Posterior vena cava (tissue), 2 donors: ENCODE measurements at places on chromosomes 3 and 15.

DNA sequence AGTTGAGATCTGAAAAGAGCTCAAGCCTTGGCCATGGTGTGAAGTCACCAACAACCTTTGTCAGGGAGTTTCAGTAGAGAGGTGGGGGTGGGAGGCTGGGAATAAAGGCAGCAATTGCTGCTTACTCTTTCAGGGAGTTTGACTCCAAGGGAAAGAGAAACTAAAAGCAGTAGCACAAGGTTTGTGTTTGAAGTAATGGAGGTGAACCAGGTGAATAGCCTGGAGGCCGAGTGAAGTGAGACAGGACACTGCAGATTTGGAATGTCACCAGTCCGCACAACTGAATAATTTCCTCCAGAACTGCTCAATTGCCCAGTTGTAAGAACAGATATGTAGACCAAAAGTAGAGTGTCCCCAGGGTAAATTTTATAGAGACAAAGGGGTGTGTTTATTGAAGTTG, 44.1 kb downstream of the CD86 start:
- no peak for DNase-seq

GRCh38 chr15:93826790-93827189, 404.6 kb upstream of the MCTP2 start:
- DNase-seq, result no peak

GRCh38 chr3:134590766-134591165, 60.1 kb downstream of the KY start:
- no peak for DNase-seq

DNA sequence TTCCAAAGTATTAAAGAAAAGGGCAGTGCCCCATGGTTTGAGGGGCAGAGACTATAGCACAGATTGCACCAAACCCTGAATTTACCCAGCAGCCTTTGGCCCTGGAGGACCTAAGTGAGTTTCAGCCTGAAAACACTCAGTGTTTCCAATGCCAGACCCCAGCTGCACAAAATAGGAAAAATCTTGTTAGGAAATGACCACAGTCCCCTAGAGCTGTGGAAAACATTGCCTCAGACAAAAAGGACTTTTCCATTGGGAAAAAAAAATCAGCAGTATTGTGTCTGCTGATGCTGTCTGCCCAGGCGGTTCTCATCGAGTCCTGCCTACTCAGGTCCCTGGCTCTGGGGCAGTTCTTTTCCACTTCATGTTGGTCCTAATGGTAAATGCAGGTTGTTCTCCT, 121.7 kb upstream of the DLG1 start:
- peak; percentile 28 for DNase-seq

DNA sequence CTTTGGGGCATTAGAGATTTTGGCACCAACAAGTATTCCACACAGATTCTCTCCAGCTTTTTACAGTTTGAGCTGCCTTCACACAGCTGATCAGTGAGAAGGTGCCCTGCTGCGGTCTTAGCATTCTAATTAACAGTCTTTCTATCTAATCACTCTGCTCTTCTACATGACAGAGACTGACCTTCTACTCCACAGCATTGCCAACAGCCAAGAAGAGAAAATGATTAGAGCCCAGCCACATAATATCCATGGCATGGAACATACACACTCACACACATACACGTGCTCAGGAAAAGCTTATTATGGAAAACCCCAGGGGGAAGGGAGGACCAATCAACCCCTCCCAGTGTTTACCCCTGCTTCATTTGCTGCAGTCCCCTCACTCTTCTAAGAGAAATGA, 76.1 kb upstream of the PPP2R3A start:
- DNase-seq, result no peak

- DNase-seq, result no peak
Observed at GRCh38 chr3:71050538-71051258, 532.8 kb downstream of the FOXP1 start.

GRCh38 chr3:37554364-37554763, 307.3 kb upstream of the CTDSPL start:
- DNase-seq, result no peak

GRCh38 chr3:33132019-33132360, 18.2 kb downstream of the CRTAP start:
- DNase-seq, result no peak

- peak; percentile 92 for DNase-seq
Observed at GRCh38 chr15:90594301-90594738, 64.6 kb downstream of the CRTC3 start.

DNA sequence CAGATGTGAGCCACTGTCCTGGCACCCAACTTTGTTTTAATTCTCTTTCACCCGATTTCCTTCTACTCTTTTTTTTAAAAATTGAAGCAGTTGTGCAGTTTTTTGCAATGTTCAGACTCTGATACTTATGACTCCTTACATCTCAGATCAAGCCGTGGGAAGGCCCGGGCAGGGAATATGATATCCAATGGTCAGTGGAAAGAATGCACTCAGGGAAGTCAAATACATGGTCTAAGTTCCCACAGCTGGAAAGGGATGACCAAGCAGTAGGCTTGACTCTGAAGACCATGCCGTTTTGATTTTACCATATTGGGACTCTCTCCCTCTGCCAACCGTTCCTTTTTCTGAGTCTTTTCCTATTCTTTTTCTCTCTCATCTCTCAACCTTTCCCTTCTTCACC, 157.2 kb downstream of the RPLP1 start:
- DNase-seq, result no peak

- DNase-seq, result no peak
Observed at GRCh38 chr3:46442576-46443530, 21.9 kb downstream of the LTF start.

DNA sequence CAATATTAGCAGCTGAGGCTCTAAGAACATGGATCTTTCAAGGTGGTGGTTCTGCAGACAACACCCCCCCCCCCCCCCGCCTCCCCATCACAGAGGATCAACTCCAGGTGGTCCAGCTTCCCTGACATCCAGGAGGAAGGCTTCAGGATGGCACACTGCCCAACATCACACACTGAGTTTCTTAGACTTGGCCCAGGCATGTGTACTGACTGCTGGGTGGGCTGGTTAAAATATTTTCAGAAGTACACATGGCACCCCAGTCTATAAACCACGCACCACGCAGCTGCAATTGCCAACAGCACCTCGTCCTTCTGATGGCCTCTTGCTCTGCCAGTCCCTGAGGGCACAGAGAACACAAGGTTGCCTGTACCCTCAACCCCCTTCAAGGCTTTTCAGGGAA, 22.1 kb downstream of the SRPRB start:
- DNase-seq, result no peak

DNA sequence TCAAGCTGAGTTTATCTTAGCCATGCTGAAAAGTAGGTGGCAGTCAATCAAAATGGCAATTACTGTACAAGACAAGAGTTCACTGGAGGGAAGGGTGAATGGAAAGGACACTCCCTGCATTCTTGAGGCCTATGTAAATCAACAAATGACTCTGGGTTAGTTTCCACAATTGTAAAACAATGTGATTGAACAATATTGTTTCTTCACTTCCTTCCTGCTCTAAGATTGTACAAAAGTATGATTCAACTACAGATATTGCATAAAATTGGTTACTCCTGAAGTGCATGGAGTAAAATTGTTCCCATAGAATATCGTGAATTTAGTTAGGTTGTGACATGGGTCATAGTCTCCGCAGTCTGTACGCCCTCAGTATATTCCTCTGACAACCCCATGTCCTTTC, 277.6 kb downstream of the LPP start:
- no peak for DNase-seq

GRCh38 chr3:33787328-33788009, 11.0 kb upstream of the PDCD6IP start:
- peak; percentile 78 for DNase-seq

DNA sequence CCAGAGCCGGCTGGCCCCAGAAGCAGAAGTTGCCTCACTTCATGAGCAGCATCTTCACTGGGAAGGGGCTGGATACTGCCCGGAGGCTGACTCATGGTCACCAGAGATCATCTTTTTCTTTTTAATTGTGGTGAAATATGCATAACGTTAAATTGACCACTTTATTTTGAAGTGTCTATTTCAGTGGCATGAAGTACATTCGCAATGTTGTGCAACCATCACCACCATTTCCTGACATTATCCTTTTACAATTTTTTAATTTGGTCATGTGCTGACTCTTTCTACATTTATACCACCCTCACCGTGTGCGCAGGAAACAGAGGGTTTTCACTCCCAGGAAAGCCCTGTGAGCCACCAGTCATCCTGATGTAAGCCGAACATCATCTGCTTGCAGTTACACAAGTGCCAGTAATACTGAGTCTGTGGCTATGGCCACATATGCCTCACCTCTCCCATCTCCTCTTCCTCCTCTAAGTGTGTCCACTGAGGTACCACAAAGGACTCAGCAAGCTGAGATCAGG, 51.6 kb upstream of the ABHD17C start:
- no peak for DNase-seq

DNA sequence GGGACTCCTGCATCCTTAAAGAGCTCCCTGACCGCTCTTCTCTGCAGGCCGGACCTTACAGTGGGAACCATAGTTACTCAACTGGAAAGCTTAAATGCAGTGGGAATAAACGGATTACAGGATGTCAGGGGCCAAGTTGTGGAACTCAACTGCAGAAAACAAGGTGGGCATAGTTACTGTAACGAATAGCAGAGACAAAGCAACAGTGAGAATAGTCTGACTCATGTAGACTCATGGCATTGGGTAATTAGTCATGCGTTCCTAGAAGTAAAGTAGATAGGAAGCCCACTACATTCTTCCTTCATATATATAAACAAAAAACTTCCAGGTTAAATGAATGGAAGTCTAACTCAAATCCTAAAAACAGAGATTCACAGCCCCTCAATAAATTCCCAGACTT, 95.5 kb upstream of the CHRNA7 start:
- no peak for DNase-seq

- DNase-seq, result no peak
Observed at GRCh38 chr3:59443618-59444293, 393.9 kb upstream of the CFAP20DC start.

- no peak for DNase-seq
Observed at GRCh38 chr3:104392327-104392726, 974.4 kb upstream of the ALCAM start.

DNA sequence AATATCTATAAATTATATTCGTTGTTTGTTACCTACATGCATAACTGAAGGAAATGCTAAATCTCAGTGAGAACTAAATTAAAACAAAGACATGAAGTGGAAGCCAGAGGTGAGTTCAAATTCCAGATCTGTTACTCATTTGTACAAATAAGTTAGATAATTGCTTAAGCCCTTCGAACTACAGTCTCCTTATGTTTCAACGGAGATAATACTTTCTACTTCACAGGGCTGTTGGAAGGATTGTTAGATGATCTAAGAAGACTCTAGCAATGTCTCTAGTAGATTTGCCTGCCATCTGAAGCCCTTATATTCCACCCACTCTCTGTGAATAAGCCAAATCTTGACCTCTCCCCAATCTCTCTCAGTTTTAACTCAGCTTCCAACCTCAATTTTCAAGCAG, 125.8 kb downstream of the P2RY1 start:
- no peak for DNase-seq

- DNase-seq, result no peak
Observed at GRCh38 chr15:95018888-95019545, 787.7 kb downstream of the MCTP2 start.

- no peak for DNase-seq
Observed at GRCh38 chr3:59542276-59542675, 492.5 kb upstream of the CFAP20DC start.

DNA sequence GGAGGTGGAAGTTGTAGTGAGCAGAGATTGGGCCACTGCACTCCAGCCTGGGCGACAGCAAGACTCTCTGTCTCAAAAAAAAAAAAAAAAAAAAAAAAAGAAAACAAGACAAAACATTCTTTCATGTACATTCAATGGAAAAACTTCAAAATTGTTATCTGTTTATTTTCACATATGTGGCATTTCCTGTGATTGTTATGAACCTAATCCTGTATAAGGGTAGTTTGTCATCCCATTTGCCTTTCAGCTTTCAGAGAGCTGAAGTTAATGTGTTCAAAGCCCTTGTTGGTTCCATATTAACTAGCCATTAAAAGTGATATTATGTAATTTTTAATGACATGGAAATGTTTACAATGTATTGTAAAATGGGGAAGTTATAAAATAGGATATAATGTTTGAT, 17.3 kb upstream of the NCK1 start:
- no peak for DNase-seq

DNA sequence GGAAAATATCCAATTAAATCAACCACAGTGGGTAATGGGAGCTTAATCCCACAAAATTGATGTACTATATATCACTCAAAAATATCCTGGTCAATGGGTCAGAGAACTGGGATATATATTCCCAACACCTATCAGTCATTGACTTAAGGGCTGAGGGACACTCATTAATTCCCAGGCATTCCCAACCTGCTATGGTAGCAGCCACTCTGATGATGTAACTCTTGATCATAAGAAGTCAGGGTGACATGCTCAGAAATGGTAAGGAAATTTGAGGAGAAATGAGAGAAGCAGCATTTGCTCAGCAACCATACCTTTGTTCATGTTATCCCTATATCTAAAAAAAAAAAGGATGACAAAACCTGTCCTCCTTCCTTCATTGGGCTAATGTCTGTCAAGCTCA, 3.1 kb upstream of the PLOD2 start:
- no peak for DNase-seq

- no peak for DNase-seq
Observed at GRCh38 chr15:37134699-37135131, 34.4 kb upstream of the MEIS2 start.
